Left hindlimb (tissue), 1 donor: ENCODE measurements at places on chromosomes 1 and 21.

DNA sequence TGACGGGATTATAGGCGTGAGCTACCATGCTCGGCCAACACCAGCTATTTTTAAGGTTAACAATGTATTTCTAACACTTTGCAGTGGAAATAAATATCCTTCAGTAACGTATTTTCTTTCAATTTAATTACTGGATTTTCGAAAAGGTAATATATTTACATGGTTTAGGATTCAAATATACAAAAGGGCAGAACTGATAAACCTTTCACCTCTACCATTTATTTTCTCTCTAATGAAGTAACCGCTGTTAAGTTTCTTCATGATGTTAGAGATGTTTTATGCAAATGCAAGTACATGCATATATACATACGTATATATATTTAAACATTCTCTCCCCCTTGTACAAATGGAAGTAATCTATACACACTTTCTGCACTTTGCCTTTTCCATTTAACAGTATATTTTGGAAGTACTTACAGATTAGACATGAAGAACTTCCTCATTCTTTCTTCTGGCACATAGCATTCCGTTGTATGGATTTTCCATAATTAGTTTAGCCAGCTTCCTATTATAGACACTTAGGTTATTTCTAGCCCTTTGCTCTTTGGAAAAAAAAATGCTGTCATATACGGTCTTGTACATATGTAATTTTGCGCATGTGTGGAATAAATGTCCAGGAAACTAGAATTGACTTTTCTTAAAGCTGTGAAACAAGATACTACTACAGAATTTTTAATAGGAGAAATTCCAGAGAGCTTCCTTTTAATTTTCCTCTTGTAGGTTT lies 14.9 kb upstream of the HJV start:
- no peak for DNase-seq

DNA sequence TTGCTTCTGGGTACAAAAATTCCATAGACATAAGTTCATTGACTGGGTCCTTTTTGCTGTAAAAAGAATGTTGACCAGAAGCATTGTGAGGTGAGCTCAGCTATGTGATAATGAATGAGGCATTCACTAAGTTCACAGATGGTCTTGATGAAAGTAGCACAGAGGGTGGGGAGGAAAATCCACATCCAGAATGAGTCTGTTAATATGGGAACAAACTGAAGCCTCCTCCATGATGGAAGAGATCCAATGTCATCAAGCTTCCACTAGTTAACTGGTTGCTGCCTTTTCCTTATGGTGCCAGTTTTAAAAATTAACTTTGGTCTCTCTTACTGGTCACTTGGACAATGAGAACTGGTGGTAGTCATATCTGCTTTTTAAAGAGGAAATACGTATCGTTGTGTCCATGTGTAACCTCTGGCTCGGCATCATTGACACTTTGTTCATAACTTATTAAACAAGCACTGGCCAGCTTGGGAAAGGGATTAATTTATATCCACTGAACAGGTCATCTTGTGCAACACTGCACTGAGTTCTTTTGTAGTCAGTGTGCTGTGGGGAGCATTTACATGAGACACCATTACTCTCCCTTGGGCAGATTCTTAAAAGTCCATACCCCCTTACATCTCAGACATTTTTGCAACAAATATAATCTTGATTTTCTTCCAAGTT lies 88.6 kb downstream of the ADAMTS1 start:
- DNase-seq = no peak

- DNase-seq = no peak
Observed at GRCh38 chr1:235054466-235054865, 74.2 kb downstream of the TOMM20 start.

DNA sequence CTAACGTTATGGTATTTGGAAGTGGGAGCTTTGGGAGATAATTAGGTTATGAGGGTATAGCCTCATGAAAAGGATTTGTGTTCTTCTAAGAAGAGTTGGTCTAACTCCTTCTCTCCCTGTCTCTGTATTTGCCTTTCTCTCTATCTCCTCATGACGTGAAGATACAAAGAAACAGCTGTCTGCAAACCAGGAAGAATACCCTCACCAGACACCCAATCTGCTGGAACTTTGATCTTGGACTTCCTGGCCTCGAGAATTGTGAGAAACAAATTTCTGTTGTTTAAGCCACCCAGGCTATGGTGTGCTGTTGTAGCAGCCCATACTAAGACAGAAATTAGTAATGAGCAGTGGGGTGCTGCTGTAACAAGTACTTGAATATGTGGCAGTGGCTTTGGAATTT lies 16.1 kb downstream of the C1orf141 start:
- no peak for DNase-seq

GRCh38 chr1:26287033-26287711 lies 7.3 kb downstream of the SH3BGRL3 start:
- DNase-seq = no peak

GRCh38 chr1:211347077-211347844 lies 20.6 kb downstream of the TRAF5 start:
- DNase-seq = no peak

DNA sequence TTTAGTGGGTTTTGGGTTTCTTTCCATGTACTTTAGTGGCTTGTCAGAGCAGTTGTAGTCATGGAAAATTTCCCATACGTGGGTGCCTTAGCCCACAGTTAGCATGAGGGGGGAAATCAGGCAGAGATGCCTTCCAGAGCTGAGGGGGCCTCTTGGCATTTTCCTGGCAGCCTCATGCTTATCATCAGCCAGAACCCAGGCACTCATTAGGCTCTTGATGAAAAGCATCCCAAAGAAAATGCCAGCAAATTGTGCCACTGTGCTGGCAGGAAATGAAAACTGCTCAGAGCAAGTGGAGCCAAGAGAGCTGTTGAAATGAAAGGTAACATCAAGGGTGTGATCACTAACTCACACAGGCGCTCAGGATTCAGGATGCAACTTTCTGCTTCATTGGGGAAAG lies 128.0 kb downstream of the TNNI3K start:
- DNase-seq = peak; percentile 27

DNA sequence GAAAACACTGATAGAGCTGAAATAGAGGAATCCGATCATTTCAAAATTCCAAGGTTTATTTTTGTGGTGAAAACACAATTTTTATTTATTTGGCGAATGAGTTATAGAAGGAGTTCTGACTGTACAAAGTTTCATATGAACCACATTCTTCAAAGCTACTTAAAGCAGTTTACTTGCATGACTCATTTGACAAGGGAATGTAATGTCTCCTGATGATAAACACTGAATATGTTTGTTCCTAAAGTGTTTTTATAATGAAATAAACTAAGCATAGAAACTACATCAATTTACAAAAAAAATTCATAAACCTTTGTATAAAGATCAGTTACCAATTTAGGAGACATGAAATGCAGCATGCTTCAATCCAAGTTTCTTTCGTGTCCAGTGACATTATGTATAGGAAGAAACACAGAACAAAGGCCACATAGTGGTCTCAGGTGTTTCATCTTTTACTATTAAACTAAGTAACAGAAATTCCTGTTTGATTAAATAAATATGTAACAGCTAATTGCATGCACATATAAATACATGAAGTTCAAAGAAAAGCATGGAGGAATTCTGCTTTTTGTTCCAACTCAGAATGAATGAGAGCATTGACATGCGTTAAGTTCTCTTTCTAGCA lies 2.5 kb downstream of the PRKACB start:
- no peak for DNase-seq

GRCh38 chr1:232590744-232591082 lies 39.2 kb downstream of the SIPA1L2 start:
- DNase-seq = no peak
